Activated CD4-positive, alpha-beta T cell treated with anti-CD3 and anti-CD28 coated beads for 4 hours (primary cell): ENCODE measurements at places on chromosomes 7 and 10.
A peak's percentile ranks its signal among the peaks of the same experiment; 100 is the strongest.

DNA sequence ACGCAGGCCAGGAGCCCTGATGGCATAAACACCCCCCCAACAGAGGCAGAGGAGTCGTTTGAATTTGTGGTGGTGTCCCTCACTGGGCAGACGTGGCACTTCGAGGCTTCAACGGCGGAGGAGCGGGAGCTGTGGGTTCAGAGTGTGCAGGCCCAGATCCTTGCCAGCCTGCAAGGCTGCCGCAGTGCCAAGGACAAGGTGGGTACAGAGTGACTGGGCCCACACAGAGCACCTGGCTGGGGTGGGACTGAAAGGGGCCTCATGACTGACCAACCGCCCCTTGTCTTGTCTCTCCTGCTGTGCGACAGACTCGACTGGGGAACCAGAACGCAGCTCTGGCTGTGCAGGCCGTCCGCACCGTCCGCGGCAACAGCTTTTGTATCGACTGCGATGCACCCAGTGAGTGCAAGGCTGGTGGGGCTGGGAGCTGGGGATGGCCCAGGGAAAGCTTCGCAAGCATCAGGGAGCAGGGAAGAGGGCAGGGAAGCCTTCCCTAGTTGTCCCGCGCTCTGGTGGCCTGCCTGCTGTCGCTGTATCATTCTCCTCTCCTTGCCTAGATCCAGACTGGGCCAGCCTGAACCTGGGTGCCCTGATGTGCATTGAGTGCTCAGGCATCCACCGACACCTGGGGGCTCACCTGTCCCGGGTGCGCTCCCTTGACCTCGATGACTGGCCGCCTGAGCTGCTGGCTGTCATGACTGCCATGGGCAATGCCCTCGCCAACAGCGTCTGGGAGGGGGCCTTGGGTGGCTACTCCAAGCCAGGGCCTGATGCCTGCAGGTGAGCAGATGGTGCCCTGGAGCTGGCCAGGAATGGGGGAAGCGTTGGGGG lies 25.4 kb downstream of the GBX1 start:
- DNase-seq = no peak

DNA sequence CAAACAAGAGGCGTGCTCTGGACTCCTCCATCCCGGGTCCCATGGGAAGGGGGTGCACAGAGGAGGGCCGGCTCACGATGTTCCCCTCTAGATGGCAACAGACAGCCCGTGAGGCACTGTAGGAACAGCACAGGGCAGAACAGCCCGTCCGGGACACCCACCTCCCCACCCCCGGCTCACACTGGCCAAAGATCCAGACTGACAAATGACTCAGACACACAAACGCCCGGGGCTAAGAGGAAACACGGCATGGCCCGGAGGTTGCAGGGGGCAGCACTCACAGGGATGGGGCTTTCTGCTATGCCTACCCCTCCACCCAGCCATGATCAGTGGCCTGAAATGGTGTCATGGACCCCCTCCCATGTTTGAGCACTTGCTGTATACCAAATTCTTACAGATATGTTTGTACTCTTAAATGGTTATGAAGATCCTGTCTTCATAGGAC lies 4.9 kb upstream of the ELN start:
- no peak for DNase-seq

GRCh38 chr7:2982831-2983230 lies 60.8 kb downstream of the CARD11 start:
- peak; percentile 47 for DNase-seq

DNA sequence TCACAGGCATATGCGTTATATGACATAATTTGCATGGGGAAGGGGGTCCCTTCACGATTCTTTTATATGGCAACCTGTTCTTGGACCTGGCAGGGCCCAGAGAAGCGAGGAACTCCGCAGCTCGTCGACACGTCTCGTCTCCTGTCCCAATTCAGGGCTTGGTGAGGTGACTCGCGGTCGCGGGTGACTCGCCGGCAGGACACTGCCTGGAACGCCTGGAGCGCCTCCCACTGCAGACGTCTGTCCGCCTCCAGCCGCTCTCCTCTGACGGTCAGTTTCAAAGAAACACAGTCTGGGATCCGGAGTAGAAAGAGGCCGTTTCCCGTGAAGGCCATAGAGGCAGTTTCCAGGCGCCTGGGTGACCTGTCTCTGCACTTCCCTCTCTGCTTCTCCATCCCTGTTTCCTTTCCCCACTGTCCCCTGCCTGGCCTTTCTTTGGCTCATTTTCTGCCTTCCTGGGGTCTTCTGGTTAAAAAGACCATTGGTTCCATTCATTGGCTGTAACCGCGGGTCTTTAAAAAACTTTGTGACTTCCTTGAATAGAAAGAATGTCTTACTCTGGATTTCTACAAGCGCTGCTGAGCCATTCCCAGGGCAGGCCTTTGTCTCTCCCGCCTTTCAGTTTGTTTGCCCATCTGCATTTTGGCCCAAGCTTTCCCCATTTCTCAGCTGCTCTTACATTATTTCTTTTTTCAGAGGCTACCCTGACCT lies 1.2 kb downstream of the UPP1 start:
- no peak for DNase-seq

DNA sequence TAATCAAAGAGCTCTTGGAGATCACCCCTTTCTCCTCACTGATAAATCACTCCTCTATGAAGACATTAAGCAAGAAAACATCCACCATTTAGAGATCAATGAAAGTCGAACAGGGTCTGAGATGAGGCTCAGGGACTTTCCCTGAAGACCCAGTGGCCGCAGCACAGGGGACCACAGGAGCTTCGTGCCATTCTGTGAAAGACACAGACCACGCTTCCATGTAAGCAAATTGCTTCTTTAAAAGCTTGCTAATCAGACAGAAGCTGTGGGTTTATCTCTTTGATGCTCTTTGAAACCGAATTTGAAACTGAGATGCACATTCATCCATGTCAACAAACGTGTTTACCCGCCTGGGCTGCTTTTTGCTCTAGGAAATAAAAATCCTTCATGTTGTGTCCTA lies 231.9 kb upstream of the PPP2R2D start:
- no peak for DNase-seq

- no peak for DNase-seq
Observed at GRCh38 chr7:53476566-53476965, 441.1 kb downstream of the POM121L12 start.

GRCh38 chr7:34133356-34133982 lies 228.1 kb downstream of the BMPER start:
- no peak for DNase-seq
